ENCODE measurements at places on chromosomes 6 and 20.

GRCh38 chr6:130320908-130321307 lies 44.9 kb upstream of the TMEM200A start:
- no peaks in the 10 kb centered on the region for H3K36me3 ChIP-seq
- no peaks in the 10 kb centered on the region for H3K27me3 ChIP-seq

DNA sequence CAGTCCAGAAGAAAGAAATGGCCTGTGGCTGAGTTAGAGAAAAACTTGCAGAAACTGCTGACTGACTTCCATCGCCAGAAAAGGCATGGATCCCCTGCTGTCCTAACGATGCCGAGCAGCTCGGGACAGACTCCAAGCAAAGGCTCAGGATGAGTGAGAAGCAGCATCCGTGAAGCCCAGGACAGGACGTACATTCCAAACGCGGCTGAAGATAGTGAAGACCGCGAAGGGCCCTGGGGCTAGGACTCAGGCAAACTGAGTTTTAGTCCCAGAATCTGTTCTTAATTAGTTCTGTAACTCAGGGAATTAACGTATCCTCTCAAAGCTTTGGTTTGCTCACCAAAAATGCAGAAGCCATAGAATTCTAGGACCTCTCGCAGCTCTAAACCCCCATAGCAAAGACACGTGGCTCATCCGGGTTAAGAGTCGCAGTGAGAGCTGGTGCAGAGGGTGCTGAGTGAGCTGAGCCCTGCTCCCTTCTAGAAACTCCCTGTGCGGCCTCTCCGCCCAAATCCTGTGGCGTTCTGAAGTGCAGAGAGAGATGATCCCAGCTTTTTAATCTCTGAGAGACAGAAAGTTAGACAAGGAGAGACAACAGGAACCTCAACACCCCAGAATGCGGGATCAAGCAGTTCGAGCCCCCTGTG lies 132.9 kb upstream of the THBS2 start:
- H3K4me1 ChIP-seq, result no peaks in the 10 kb centered on the region
- H3K4me3 ChIP-seq, result no peak overlapping the region
- H3K27ac ChIP-seq, result no peak overlapping the region
- H3K36me3 ChIP-seq, result no peaks in the 10 kb centered on the region
- DNase-seq, result no peak
- H3K27me3 ChIP-seq, result no peaks in the 10 kb centered on the region

- H3K36me3 ChIP-seq, result no peaks in the 10 kb centered on the region
- no peak overlapping the region for H3K4me3 ChIP-seq
- H3K4me1 ChIP-seq, result no peaks in the 10 kb centered on the region
- no peak overlapping the region for H3K27ac ChIP-seq
- H3K27me3 ChIP-seq, result peaks cover 20% of the 10 kb centered on the region
- no peak for DNase-seq
These were observed 168.0 kb upstream of the LRFN2 start for GRCh38 chr6:40755046-40755681.

- peaks cover 18% of the 10 kb centered on the region for H3K27me3 ChIP-seq
- H3K36me3 ChIP-seq, result no peaks in the 10 kb centered on the region
- no peak overlapping the region for H3K4me3 ChIP-seq
- DNase-seq, result peak; percentile 43
- no peak overlapping the region for H3K27ac ChIP-seq
- H3K4me1 ChIP-seq, result peaks cover 5% of the 10 kb centered on the region
These were observed 16.7 kb downstream of the RAD21L1 start for GRCh38 chr20:1242530-1242929.

GRCh38 chr20:2984956-2985661 lies 58.3 kb upstream of the GNRH2 start:
- no peak for DNase-seq
- no peak overlapping the region for H3K27ac ChIP-seq
- no peak overlapping the region for H3K4me3 ChIP-seq
- no peaks in the 10 kb centered on the region for H3K4me1 ChIP-seq
- H3K36me3 ChIP-seq, result peaks cover 41% of the 10 kb centered on the region
- H3K27me3 ChIP-seq, result no peaks in the 10 kb centered on the region

DNA sequence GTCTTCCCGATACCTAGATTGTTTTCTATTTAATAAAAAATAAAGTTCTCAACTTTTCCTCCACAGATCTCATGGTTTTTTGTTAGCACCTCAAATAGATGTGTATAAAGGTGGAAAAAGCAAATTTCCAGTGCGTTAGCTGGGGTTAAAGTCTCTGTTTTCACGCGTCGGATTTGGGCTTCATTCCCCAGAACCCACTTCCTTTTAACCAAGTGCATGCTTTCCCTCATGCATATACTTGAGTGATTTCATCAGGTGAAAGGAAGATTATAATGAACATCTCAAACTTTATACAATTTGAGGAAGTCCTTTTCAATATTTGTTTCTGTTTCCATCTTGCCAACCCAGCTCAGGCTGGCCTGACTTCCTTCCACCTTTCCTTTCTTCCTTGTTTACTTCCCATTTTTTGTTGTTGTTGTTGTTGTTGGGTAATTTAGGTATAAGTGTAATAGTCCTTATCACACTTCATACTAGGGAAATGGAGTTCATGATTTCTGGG lies 43.9 kb upstream of the GGTLC1 start:
- H3K4me3 ChIP-seq, result no peak overlapping the region
- H3K27ac ChIP-seq, result no peak overlapping the region
- peaks cover 3% of the 10 kb centered on the region for H3K4me1 ChIP-seq
- no peaks in the 10 kb centered on the region for H3K36me3 ChIP-seq
- no peaks in the 10 kb centered on the region for H3K27me3 ChIP-seq

Measured in common myeloid progenitor, CD34-positive (primary cell).